ENCODE measurements at places on chromosomes 12 and 14.

DNA sequence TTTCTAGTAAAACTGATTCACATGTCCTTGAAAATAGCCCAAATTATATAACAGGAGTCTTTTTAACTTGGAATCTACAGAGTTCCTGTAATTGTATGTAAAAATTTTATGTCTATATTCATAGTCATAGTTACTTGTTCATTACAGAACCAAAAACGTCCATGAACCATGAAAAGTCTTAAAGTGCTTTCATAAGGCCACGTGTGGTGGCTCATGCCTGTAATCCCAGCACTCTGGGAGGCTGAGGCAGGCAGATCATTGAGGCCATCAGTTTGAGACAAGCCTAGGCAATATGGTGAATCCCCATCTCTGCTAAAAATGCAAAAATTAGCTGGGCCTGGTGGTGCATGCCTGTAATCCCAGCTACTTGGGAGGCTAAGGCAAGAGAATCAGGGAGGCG lies 48.4 kb downstream of the GALNT4 start:
- no peak for DNase-seq

DNA sequence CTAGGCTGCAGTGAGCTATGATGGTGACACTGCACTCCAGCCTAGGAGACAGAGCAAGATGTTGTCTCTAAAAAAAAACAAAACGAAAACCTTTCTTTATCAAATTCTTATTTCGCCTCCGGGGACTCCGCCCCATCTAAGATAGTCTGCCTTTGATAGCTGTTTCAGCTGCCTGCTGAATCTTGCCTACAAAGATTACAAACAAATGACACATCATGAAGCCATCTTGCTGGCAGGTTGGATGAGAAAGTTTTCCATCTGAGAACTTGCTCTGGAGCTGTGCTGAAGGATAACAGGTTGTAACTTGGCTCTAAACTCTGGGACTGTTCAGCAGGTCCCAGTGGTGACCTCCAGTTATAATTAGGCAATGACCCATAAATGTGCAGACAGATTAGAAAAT lies 41.8 kb upstream of the AEBP2 start:
- DNase-seq: peak; percentile 38

- DNase-seq: no peak
Measured at GRCh38 chr12:116157845-116158267, 119.6 kb downstream of the MED13L start.

DNA sequence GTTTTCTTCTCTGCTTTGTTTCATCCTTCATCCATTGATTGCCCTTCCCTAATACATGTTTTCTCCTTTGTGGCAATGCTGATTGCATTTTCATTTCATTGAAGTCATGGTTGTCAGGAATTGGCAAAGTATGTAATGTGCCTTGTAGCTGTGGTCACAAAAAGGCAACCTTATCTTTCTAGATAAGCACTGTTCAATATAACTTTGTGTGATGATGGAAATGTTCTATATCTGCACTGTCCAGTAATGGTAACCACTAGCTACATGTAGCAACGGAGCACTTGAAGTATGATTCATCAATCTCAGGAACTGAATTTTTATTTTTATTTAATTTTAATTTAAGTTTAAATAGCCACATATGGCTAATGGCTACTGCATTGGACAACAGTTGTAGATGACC lies 79.8 kb downstream of the PCNX1 start:
- DNase-seq: peak; percentile 44
